ENCODE measurements at places on chromosomes 13 and 19.

GRCh38 chr19:55482156-55482961 lies 2.6 kb upstream of the NAT14 start:
- no peak for DNase-seq

DNA sequence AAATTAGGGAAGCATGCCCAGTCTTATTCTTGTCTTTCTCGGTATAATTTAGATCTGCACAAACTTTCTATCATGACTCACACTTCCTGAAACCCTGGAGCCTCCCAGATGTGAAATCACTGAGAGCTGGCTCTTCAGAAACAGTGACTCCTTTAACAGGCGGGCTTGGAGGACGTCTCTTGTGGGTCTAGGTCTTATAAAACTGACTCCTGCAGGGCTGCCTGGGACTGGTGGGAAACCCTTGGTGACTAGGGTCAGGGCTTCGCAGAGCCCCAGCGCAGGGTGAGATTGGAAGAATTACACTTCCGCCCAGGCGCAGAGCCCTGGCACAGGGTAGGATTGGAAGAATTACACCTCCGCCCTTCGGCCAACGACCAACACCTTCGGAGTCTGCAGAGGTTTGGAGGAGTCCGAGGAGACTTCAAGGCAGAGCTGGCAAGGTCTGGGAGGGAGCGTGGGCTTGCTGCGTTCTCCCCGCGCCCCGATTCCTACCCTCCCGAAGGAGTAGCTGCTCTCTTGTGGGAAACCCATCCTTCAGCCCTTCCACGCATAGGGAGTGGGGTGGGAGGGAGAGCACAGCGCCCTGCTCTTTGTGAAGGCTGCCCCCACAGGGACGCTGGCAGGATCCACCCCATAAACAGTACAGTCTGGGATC lies 43.4 kb upstream of the MAP3K10 start:
- DNase-seq: no peak

DNA sequence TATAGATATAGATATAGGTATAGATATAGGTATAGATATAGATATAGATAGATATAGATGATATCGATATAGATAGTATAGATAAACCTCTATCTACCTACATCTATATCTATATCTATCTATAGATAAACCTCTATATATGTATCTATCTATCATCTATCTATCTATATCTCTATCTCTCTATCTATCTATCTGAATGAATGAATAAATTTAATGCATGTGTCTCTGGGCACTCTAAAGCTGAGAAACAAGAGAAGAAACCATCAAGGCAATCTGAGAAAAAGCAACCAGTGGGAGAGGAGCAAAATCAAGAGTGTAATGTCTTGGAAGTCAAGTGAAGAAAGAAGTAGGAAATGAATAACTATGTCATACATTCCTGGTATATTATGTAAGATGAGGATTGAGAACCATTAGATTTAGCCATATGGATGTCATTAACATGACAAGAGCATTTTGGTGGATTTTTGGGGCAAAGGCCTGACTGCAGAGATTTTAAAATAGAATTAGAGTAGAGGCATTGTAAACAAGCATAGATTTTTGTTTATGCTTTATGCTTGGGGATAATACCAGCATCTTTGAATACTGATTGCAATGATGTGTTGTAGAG lies 1262.7 kb upstream of the MIR17HG start:
- DNase-seq: no peak

- no peak for DNase-seq
Measured at GRCh38 chr13:45519493-45519892, 54.8 kb downstream of the COG3 start.

GRCh38 chr19:53978975-53979801 lies 12.2 kb upstream of the CACNG6 start:
- no peak for DNase-seq

DNA sequence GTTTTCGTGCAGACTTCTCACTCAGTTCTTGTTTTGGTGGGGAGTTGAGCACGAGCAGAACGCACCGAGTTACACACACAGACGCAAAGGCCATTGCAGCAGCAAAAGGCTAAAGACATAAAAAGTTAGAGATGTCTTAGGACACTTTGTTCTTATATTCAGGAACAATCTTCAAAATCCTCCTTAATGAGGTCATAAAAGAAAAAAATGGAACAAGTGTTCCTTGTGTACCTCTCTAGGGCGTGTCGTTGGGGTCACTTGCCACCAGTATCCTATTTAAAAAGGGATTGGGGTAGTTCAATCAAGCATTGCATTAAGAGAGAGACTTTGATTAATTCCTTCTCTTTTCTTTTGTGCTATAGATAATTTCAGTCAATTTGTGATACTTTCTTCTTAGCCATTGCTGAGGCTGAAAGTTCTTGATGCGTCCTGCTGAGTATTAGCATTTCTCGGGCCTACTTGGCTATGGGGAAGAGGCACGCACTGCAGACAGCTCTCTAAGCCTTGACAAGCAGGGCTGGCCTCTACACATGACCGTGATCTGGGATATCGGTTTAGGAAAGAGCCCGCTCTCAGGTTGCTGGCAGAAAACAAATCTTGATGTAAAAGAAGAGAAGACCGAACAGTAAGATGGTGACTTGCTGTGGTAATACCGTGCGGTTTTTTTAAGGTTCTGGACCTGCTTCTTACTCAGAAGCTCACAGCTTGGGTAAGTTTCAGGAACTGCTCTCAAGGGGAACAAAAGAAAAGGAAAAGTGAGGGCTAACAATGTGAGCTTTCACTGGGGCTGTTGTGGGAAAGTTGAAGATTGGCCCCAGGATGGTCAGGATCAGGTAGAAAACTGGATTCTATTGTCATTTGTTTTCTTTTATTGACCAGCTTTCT lies 223.6 kb downstream of the TM9SF2 start:
- no peak for DNase-seq

All from epithelial cell of proximal tubule (primary cell).